ENCODE measurements at places on chromosomes 6 and 20.

DNA sequence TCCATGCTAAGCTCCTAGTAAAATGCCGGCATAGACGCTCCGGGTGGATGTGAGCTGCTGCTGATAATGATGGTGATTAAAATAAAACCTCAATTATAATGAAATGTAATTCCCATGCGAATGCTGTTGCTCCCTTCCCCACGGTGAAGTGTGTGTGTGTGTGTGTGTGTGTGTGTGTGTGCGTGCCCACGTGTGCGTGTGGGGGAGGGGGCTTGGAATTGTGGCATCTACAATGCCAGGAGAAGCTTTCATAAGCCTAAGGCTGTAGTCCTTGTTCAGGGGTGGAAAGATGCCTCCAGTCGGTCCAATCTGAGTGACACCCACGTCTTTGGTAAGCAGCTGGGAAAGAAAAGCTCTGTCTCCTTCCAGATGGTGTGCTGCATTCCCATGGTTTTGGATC lies 137.9 kb downstream of the CDH26 start:
- DNase-seq: no peak

DNA sequence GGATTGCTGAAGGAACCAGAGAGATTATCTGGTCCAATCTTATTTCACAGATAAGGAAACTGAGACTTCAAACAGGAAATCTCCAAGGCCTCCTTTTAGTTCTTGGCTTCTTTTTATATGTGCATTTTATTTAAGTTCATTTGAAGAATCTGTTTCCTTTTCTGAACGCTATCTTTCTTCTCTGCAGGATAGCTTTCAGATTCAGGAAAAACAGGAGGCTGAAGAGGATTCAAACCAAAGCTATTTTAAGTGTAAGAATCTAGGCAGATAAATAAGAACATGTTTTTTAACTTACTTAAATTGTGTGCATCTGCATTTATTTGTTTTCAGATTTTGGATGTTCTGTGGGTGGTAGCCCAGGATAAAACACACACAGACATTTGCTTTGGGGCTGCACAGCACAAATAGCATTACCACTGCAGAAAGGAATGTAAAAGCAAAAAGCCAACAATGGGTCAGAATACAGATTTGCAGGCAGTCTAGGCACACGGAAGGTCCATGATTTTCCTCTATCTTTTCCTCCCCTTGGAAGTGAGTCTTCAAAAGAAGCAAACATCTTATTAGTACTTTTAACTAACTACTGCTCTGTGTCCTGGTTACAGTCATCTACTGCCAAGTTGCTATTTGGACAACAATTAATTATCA lies 188.8 kb upstream of the TBX18 start:
- DNase-seq: no peak

- no peak for DNase-seq
Measured at GRCh38 chr6:111600154-111600553, 5.5 kb downstream of the TRAF3IP2 start.

DNA sequence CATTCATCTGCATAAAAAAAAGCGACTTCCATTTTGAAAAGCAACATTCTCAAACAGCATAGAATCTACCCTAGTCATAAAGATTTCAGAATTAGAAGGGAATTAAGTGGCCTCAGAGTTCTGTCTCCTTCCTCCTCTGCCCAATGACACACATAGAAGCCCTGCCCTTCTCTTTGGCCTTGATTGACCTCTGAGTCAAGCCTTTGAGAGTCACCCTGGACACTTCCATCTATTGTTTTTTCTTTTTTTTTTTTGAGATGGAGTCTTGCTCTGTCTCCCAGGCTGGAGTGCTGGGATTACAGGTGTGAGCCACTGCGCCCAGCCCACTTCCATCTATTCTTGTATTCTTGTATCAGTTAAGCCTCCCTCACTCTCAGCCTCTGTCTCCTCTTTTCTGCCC lies 44.8 kb upstream of the CTNNBL1 start:
- DNase-seq: no peak

GRCh38 chr6:29553268-29554057 lies 6.1 kb downstream of the UBD start:
- peak; percentile 8 for DNase-seq

Measured in thoracic aorta (tissue), 2 donors.